ENCODE measurements at places on chromosomes 12 and 14.
A peak's percentile ranks its signal among the peaks of the same experiment; 100 is the strongest.

GRCh38 chr14:33432407-33433023 lies 493.8 kb downstream of the NPAS3 start:
- DNase-seq, result no peak

- DNase-seq, result no peak
These were observed 132.5 kb downstream of the GPR135 start for GRCh38 chr14:59332727-59333126.

DNA sequence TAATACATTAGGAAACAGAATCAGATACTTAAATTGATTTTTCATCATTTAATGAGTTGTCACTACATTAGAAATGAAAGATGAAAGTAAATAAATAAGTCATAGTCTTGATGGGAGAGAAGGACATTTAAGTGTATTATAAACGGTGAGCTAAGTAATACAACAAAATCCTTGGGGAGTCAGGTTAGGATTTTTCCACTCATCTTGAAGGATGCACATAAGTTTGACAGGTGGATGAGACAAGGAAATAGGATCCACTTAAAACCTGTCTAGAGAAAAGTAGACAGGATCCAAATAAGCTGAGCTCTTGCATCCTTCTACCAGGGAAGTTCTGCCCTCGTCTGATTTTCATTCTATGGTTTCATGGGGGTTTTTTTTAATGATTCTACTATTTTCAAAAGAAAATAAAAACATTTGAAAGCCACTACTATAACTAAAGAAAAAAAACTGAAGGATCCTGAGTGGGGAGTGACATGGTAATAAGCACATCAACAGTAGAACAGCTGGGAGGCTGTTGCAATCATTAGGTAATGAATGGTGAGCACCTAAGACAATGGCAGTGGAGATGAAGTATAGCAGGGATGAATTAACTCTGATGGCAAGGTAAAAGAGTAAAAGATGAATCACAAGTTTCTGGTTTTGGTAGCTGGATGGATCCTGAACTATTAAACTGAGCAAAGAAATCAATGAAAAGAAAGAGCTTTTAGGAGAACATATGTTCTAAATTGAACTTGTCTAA lies 17.0 kb downstream of the CEP128 start:
- DNase-seq, result no peak

DNA sequence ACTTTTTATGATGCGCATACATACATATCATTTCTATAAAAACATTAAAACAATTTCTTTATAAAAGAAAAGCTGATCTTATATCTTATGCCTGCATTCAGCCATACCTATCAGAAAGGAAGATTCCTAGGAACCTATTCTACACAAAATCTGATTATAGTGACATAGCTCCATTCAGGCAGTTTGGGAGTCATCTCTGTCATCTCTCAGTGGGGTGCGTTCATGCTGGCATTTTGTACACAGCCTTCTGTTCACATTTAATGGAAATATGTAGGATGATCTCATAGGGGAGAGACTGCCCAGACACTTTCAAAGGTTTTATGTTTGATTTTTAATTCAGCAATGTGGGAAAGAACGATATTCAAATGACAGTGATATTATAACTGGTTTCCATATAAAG lies 52.9 kb downstream of the ATL1 start:
- DNase-seq, result no peak

DNA sequence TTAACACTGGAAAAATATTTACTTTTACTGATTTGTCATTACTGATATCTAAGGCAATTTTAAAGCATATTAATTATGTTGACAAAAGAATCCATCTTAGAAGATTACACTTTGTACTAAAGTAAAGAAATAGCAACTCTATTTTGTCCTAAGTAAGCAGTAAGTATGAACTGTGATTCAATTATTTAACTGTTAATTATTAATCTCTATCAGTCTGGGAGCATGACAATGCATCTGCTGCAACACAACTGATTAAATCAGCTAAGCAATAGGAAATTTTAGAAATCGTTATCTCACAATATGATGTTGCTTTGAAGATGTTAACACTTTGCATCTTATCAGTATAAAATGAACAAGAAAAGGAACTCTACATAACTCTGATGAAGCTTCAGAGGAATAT lies 172.3 kb downstream of the DPY19L2 start:
- DNase-seq, result no peak

GRCh38 chr12:56877195-56878009 lies 56.8 kb downstream of the SDR9C7 start:
- no peak for DNase-seq

DNA sequence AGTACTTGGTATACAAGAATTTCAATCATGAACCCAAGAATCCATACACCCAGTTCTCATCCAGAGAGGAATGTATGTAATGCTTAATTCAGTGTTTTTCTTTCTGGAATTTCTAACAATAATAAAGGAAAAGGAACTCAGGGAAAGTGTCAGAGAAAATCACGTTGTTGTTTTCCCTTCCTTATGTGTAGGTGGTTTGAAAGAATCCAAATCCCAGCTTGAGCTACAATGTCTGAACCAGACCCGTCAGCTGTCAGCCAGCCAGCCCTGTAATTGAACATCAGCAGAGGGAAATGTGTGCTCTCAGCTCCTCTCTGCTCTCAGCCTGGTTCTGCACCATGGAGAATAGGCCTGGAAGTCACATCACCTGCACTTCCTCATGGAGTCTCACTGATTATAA lies 126.5 kb downstream of the TMEM30B start:
- no peak for DNase-seq

- DNase-seq, result no peak
These were observed 56.1 kb upstream of the FBRSL1 start for GRCh38 chr12:132433641-132434395.

GRCh38 chr12:42010257-42010656 lies 134.4 kb downstream of the GXYLT1 start:
- DNase-seq, result no peak

- DNase-seq, result no peak
These were observed 19.6 kb downstream of the HCFC2 start for GRCh38 chr12:104083769-104084475.

- DNase-seq, result no peak
These were observed 118.9 kb downstream of the PTCSC3 start for GRCh38 chr14:36057452-36058116.

GRCh38 chr12:42691991-42692557 lies 102.5 kb upstream of the PRICKLE1 start:
- DNase-seq, result no peak

GRCh38 chr12:57759360-57759980 lies 4.6 kb downstream of the MARCHF9 start:
- no peak for DNase-seq

- no peak for DNase-seq
These were observed 24.8 kb upstream of the GPR68 start for GRCh38 chr14:91269076-91269991.

- no peak for DNase-seq
These were observed 177.9 kb downstream of the RBM19 start for GRCh38 chr12:113788020-113788856.

GRCh38 chr12:105164068-105164467 lies 56.5 kb downstream of the WASHC4 start:
- DNase-seq, result no peak

DNA sequence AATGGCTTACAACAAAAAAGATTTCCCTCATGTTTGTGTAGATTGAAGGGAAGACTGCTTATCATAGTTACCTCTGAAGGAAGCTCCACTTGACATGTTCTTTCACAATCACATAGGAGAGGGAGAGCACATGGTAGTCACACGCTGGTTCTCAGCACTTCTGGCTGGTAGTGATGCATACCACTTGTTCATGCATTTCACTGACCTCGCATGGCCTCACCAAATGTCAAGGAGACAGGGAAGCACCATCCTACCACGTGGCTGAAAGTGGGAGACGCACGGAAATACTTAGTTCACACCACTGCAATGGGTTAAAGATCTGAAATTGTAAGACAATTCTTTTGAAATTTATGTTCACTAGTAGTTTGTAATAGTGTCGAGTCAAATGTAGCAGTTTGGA lies 74.0 kb downstream of the PDE3A start:
- no peak for DNase-seq

GRCh38 chr14:83044001-83044400 lies 1510.3 kb upstream of the SEL1L start:
- DNase-seq, result no peak

DNA sequence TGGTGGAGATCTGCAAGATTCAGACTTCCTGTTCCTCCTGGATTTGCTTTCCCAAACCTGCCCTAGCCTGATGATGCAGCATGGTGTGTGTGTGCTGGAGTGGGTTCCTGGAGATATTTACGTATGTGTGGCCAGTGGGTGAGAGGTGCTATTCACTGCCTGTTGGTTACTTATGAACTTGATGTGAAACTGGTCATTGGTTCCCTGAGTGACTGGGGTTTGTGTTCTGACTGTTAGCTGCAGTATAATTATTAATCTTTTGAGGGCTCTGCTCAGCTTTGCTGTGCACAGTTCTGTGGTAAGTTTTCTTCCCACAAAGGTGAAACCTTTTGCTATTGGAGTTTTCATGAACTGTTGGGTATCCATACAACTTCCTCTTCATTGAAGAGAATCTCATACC lies 541.8 kb upstream of the FBXO33 start:
- DNase-seq, result no peak

- DNase-seq, result no peak
These were observed 136.1 kb upstream of the MAX start for GRCh38 chr14:65238456-65238855.

DNA sequence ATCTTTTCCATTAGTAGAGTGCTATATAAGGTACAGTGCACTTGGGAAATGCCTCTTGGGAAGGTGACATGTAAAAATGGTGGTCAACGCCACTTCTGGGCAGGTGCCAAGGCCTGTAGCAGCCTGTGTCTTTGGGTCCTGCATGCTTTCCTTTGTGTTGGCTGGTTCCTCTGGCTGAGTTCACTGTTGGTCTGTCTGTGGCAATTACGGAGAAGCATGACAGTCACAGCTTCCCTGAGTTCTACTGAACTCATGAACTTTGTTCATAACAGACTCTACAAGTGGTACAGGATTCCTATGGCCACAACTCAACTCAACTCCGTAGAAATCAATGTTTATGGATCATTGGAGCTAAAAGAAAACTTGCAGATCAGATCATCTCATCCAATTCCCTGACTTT lies 98.0 kb downstream of the CACNA1C start:
- no peak for DNase-seq

GRCh38 chr14:101286271-101287018 lies 274.9 kb upstream of the DIO3 start:
- DNase-seq, result no peak

DNA sequence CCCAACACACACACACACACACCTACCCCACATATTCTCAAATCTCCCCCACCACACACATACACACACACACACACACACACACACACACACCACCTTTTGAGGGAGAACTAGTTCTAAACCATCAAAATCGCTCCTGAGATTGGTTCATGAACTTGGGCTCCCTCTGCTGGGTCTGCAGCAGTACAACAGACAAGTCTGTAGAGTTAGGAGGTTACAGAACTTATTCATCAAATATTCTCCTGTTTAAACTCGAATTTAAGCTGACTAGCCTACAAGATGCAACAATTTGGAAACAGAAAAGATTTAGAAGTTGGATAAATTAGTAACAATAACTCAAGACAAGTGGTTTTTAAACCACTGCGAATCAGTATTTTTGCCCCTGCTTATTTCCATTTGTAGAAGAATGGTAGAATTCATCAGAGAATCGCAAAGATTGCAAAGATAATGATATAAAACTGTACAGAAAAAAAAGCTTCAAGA lies 136.4 kb upstream of the USP15 start:
- DNase-seq, result peak; percentile 67

DNA sequence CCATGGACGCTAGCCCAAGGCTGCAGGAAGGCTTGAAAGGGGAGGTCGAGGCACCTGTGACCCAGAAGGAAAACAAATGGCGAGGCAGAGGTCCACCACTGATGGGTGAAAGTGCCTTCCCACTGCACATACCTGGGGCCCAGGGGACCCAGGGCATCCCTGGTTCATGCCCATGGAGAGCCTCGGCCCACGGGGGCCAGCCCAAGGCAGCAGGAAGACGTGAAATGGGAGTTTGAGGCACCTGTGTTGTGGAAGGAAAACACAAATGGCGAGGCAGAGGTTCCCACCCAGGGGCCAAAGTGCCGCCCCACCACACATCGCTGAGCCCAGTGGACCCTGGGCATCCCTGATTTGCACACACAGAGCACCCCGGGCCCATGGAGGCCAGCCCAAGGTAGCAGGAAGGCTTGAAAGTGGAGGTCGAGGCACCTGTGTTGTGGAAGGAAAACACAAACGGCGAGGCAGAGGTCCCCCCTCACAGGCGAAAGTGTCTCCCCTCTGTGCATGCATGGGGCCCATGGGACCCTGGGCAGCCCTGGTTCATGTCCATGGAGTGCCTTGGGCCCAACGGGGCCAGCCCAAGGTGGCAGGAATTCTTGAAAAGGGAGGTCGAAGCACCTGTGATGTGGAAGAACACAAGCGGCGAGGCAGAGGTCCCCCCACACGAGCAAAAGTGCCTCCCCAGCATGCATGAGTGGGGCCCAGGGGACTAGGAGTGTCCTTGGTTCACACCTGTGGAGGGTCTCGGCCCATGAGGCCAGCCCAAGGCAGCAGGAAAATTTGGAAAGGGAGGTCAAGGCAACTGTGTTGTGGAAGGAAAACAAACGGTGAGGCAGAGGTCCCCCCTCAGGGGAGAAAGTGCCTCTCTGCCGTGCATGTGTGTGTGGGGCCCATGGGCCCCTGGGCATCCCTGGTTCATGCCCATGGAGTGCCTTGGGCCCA lies 383.3 kb downstream of the ALG10 start:
- peak; percentile 40 for DNase-seq

DNA sequence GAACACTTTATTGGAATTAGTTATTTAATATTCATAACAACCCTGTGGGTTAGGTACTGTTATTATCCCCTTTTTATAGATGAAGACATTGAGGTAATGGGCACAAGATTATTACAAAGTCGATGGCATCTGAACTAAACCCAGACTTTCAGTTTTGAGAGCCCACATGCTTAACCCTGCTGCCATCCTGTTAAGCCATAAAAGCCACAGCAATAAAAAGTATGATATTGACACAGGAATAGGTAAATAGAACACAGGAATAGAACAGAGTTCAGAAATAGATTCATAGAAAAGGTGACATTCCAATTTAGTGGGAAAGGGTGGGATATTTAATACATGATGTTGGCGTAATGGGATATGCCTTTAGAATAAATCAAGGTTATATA lies 119.8 kb downstream of the SLC38A1 start:
- DNase-seq, result no peak

DNA sequence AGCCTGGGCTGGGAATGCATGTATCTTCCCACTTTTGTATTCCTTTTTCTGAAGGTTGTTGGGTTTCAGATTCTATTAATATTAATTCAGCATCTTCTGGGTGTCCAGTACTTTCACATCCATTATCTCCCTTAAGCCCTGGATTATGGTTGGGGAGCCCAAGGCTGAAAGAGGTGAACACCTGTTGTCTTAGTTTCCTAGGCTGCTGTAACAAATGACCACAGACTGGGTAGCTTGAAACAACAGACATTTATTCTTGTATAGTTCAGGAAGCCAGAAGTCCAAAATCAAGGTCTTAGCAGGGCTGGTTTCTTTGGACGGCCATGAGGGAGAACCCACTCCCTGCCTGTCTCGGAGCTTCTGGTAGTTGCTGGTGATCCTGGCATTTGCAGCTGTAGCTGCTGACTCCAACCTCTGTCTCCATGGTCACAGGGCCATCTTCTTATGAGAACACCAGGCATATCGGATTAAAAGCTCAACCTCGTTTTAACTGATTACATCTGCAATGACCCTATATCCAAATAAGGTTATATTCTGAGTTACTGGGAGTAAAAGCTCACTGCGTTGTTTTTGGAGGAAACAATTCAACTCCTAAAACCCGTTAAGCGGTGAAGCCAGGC lies 68.2 kb upstream of the CLMN start:
- DNase-seq, result no peak

Measured in ascending aorta (tissue), 2 donors.